Fibroblast of skin of right quadriceps (primary cell): ENCODE measurements at places on chromosomes 4 and X.

GRCh38 chrX:40127052-40127451 lies 29.3 kb upstream of the BCOR start:
- DNase-seq: no peak

DNA sequence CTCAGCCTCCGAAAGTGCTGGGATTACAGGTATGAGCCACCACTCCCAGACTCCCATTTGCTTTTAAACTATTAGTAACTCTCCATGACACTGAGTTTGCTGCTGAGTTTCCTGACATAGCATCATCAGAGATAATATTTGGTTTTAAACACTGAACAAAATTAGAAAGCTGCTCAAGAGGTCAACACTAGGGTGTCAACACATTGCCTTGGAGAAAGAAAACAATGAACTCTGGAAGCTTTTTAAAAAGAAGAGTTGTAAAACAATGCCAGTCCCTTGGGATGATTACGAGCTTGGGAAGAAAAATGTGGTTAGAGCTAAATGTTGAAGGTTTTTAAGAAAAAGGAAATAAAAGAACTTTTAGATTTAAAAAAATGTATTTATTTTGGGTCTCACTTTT lies 264.8 kb downstream of the CAMK2D start:
- no peak for DNase-seq

GRCh38 chrX:74514384-74514783 lies 93.1 kb downstream of the SLC16A2 start:
- no peak for DNase-seq

GRCh38 chr4:181416966-181417365 lies 826.2 kb upstream of the TENM3 start:
- no peak for DNase-seq

GRCh38 chr4:86272669-86273068 lies 87.2 kb downstream of the MAPK10 start:
- no peak for DNase-seq

- DNase-seq: no peak
These were observed 622.7 kb downstream of the RAPGEF2 start for GRCh38 chr4:159725571-159725970.

GRCh38 chr4:104859601-104860237 lies 287.0 kb upstream of the TET2 start:
- no peak for DNase-seq

DNA sequence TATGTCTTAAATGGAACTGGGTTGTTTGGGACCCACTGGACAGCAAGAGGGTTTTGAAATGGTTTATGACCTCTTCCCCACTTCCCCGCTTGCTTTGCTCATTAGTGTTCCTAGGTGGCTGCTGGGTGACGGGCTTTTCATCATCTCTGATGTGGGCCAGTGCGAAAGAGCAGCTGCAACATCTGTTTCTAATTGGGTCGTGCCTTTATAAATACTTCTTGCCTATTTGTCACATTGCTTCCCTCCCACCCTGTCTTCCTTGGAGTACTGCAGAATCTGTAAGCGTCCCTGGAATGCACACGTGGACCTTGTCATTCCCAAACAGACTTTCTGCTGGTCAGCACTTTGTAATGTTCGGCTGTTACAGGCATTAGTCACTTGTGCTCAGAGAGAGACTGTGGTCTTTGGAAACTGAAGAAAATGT lies 35.2 kb downstream of the SEPTIN11 start:
- peak; percentile 100 for DNase-seq

GRCh38 chrX:69501429-69501828 lies 2.7 kb upstream of the NALF2 start:
- DNase-seq: no peak

- no peak for DNase-seq
These were observed 13.4 kb downstream of the KLF3 start for GRCh38 chr4:38677441-38677840.
